ENCODE measurements at places on chromosomes 3 and 15.

GRCh38 chr3:48287034-48287433 lies 46.1 kb downstream of the ZNF589 start:
- DNase-seq, result no peak

DNA sequence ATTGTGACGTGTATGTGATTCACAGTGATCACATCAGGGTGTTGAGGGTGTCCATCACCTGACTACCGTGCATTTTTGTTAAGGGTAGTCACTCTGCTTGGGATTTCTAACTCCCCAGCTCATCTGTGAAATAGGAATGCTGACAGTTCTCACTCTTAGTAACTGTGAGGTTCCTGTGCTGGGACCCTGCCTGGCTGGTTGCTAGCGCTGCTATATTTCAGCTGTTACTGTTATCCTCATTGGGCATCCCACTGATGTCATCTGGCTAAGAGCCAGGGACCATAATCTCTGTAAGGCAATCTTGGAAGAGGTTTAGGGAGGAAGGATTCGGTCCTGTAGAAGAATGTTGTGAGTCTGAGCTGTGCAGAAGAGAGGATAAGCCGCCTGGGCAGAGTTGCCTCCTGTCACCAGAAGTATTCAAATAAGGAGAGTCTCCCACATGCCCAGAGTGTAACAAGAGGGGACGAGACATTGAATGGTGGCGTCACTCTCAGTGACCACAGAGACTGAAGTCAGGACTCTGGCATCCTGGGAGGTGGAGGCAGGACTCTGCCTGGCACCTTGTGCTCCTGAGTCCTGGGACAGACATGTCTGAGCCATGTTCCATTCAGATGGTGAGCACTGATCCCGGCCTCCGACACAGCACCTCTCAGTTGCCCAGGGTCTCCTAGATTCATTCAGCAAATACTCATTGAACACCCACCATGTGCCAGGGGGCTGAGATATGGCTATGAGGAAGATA lies 52.2 kb downstream of the FBLN2 start:
- no peak for DNase-seq

DNA sequence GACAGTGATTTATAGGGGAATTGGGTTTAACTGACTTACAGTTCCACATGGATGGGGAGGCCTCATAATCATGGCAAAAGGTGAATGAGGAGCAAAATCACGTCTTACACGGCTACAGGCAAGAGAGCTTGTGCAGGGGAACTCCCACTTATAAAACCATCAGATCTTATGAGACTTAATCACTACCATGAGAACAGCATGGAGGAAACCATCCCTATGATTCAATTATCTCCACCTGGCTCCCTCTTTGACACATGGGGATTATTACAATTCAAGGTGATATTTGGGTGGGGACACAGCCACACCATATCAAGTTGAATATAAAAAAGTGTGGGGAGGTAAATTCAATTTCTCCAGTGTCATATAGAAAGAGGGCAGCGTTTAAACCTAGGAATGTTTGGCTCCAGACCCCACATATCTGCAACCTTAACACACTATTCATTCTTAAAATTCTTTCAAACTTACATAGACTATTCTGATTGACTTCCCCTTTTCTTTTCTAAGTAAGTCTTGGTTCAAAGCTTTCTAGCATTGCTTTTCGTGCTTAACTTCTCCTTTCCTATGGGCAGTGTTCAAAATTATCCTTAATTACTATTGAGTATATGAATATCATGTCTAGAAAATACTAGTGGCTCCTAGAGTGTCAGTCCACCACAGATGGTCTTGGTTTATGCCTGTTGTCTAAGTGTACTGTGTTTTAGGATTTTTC lies 446.7 kb upstream of the GBE1 start:
- DNase-seq, result no peak

DNA sequence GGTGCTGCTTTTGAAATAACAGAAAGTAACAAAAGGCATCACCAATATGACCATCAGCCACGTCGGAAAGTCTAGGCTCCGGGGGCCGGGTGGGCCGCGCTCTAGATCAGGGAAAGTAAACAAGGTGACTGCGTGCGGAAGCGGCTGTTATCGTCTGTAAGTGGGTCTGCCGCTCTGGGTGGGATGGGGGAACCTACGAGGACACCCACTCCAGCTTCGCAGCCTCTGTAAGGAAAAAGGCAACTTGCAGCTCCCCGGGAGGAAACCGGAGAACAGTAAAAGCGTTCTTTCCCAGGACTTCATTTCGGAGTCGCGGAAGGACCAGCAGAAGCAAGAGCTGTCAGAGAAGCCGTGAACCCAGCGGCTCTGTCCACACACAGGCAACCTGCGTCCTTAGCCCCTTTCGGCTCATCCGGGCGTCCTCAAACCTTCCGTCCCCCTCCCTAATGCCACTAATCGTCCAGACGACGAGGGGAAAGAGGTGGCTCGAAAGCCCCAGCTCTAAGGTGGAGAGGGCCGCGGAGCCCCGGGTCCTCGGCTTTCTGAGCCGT lies 461 bp downstream of the XRN1 start:
- peak; percentile 9 for DNase-seq

- peak; percentile 66 for DNase-seq
Measured at GRCh38 chr3:20054549-20054987, 14.3 kb downstream of the KAT2B start.

DNA sequence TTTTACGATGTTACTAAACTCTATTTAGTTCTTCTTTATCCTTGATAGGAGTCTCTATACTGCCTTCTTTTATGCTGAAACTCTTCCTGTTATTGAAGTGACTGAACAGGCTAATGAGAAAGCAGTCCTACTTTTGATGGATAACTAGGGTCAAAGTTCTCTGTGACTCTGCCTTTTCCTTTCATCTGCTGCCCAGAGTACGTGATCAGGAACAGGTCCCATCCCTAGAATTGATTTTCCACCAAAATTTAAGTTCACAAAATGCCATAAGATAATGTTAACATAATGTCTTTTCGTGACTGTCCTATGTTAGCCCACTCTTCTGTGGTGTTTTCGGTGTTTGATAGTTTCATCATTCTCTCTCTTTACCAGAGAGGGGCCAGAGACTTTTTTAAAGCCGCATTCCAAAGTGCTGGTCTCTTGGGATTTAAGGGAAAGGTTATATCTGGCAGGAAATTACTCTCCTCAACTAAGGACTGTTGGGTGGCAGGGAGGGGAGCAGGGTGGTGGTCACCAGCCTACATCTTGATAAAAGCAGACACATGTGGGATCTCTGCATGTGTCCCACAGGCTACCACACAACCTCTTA lies 50.3 kb upstream of the PLXND1 start:
- DNase-seq, result no peak

DNA sequence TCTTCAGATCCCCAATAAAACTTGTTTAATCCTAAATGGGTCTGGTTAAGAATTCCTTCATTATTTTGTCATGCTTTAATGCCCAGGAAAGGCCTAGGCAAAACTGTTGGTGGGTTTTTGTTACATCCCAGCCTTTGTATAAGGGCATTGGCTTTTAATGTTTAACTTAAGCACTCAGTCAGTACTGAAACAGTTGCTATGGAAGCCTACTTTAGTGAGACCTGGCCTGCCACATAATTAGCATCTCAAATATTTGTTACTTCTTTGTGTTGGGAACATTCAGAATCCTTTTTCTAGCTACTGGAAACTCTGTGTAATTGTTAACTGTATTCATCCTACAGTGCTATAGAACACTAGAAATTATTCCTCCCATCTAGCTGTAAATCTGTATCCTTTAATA lies 369.6 kb upstream of the ATP10A start:
- DNase-seq, result no peak

- DNase-seq, result no peak
Measured at GRCh38 chr15:82159922-82160321, 102.6 kb downstream of the EFL1 start.

DNA sequence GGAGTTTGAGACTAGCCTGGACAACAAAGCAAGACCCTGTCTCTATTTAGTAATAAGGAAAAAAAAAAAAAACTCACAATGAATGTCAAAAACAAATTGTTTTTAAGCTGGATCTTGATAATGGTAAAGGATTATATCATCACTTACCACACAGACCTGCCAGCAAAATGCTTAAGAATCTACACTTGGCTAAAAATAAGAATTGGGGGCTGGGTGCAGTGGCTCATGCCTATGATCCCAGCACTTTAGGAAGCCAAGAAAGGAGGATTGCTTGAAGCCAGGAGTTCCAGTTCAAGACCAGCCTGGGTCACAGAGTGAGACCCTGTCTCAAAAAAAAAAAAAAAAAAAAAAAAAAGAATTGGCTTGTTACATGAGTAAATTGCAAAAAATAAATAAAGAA lies 31.0 kb downstream of the ACAP2 start:
- DNase-seq, result no peak

- DNase-seq, result no peak
Measured at GRCh38 chr3:141709126-141709770, 28.9 kb upstream of the RNF7 start.

DNA sequence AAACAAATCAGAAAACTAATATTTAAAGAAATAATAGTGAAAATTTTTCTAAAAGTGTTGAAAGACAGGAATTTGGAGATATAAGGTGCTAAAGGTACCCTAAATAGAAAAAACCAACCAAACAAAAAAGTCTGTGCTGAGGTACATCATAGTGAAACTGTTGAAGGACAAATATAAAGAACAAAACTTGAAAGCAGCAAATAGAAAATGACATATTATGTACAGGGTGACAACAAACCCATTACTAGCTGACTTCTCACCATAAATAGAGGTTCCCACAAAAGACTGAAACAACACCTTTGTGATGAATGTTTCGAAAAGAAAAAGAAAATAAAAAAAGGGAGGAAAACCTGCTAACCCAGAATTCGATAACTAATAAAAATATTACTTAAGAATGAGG lies 502.5 kb upstream of the NECTIN3 start:
- no peak for DNase-seq

GRCh38 chr15:64452988-64453688 lies 7.2 kb upstream of the ZNF609 start:
- DNase-seq, result no peak

GRCh38 chr15:67389975-67390374 lies 131.0 kb upstream of the C15orf61 start:
- DNase-seq, result no peak

DNA sequence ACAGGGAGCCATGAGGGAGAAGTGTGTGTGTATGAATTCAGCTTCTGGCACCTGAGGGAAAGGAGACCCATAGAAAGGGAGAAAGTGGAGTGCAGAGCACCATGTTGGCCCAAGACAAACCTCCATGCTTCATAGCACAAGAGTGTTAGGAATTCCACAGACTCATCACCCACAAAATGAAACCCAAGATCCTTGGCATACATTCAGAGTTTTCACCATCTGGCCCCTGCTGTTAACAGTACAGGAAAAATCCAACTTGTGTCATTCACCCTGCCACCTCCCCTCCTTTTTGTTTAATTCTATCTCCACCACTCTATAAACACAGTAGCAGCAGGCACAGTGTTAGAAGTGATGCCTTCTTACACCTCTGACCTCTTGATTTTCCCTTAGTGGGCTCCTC lies 60.0 kb upstream of the MNS1 start:
- no peak for DNase-seq

GRCh38 chr3:188861842-188862744 lies 309.7 kb upstream of the TPRG1 start:
- DNase-seq, result no peak

- no peak for DNase-seq
Measured at GRCh38 chr3:19950316-19950715, 3.4 kb downstream of the RAB5A start.

- DNase-seq, result no peak
Measured at GRCh38 chr3:44318891-44319311, 19.7 kb upstream of the TCAIM start.

- no peak for DNase-seq
Measured at GRCh38 chr15:89469426-89470096, 26.8 kb downstream of the RHCG start.

- DNase-seq, result no peak
Measured at GRCh38 chr15:41408234-41408641, 5.9 kb upstream of the NDUFAF1 start.

GRCh38 chr15:74866090-74866489 lies 7.1 kb downstream of the SCAMP2 start:
- DNase-seq, result no peak

GRCh38 chr3:79521221-79521848 lies 246.5 kb downstream of the ROBO1 start:
- no peak for DNase-seq

- no peak for DNase-seq
Measured at GRCh38 chr3:196431181-196432136, 768 bp downstream of the UBXN7 start.

- DNase-seq, result no peak
Measured at GRCh38 chr3:77799278-77799677, 759.4 kb downstream of the ROBO2 start.
